ENCODE measurements at places on chromosomes 2 and 18.
A peak's percentile ranks its signal among the peaks of the same experiment; 100 is the strongest.

DNA sequence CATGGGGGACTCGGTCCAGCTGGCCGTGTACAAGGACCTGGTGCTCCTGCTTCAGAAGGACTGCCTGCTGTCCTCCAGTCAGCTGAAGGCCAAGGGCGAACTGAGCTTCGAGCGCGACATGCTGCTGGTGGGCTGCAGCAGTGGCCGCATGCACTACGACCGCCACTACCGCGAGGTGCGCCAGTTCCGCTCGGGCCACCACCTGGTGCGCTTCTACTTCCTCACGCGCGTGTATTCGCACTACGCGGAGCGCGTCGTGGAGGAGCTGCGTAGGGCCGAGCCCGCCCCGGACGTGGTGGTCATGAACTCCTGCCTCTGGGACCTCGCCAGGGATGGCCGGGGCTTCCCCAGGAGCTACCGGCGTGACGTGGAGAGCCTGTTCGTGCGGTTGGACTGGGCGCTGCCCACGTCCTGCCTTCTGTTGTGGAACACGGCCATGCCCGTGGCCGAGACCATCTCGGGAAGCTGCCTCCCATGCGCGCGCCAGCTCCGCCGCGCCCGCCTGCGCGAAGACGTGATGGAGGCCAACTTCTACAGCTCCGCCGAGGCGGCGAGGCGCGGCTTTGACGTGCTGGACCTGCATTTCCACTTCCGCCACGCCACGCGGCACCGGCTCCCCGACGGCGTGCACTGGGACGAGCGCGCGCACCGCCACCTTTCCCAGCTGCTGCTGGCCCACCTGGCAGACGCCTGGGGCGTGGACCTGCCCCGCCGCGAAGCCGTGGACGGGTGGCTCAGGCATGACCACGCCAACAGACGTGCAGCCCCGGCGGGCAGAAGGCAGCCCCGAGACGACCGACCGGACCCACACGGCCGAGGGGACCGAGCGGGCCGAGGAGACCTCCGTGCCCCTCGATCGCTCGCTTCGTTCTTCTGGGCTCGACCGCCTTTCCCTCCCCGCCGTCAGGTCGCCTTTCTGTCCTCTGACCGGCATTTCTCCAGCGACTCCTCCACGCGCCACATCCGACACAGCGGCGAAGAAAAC, 293.9 kb upstream of the ERBB4 start:
- DNase-seq: no peak

DNA sequence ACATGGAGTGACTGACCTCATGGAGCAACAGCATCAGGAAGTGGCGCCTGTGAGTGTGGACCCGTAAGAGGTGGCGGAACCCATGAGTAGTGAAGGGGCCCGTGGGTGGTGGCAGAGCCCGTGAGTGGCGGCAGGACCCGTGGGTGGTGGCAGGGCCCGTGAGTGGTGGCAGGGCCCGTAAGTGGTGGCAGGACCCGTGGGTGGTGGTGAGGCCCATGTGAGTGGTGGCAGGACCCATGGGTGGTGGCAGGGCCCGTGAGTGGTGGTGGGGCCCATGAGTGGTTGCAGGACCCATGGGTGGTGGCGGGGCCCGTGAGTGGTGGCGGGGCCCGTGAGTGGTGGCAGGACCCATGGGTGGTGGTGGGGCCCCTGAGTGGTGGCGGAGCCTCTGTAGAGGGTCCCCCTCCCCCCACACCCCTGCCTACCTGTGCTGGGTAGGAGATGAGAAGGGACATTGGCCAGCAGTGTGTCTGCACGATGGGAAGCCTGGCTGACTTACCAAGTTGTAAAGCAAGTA, 407.7 kb upstream of the SALL3 start:
- no peak for DNase-seq

DNA sequence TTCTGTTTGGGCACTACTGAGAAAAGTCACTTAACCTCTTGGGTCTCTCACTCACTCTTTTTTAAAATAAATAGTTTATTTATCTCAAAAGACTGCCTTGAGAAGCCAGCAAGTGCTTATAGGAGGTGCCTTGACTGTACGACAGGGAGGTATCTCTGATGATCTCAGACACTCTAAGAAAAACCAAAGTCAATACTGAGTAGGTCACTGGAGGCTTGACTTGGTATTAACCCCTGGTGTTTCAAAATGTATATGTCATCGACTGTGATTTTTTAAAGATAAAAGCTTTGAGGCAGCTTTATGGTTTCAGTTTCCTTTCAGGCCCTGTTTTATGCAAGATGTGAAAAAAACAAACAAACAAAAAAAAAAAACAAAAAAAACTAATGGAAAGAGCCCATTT, 33.7 kb downstream of the MREG start:
- peak; percentile 29 for DNase-seq

- DNase-seq: no peak
Measured at GRCh38 chr2:223251656-223252229, 199.8 kb downstream of the KCNE4 start.

- DNase-seq: no peak
Measured at GRCh38 chr18:60411715-60412114, 39.1 kb upstream of the MC4R start.

- peak; percentile 64 for DNase-seq
Measured at GRCh38 chr2:101706819-101707177, 9.3 kb downstream of the MAP4K4 start.

GRCh38 chr2:114714313-114714712, 271.9 kb downstream of the DPP10 start:
- DNase-seq: no peak

DNA sequence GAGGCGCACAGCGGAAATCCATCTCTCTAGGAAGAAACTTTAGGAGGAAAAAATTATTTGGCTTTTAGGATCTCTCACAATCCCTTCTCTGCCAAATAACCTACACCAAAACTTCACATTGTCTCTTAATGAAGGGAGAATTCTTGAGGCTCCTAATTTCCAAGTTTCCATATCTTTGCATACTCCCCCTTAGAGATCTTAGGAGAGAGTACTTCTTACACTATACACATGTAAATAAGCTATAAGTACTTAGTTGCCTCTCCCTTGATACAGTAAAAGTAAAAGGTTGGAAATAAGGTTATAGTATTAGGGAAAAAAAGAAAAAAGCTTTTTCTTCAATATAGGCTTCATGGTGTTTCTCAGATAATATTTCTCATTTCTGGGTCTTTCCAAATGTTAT, 596.7 kb downstream of the SATB2 start:
- no peak for DNase-seq

GRCh38 chr18:30175621-30176225, 866.8 kb downstream of the DSC3 start:
- peak; percentile 28 for DNase-seq

GRCh38 chr2:169507698-169508097, 1.8 kb upstream of the KLHL41 start:
- DNase-seq: peak; percentile 76

- no peak for DNase-seq
Measured at GRCh38 chr2:18401471-18401870, 159.0 kb downstream of the RDH14 start.

GRCh38 chr18:1585881-1586488, 681.3 kb downstream of the ADCYAP1 start:
- peak; percentile 23 for DNase-seq

DNA sequence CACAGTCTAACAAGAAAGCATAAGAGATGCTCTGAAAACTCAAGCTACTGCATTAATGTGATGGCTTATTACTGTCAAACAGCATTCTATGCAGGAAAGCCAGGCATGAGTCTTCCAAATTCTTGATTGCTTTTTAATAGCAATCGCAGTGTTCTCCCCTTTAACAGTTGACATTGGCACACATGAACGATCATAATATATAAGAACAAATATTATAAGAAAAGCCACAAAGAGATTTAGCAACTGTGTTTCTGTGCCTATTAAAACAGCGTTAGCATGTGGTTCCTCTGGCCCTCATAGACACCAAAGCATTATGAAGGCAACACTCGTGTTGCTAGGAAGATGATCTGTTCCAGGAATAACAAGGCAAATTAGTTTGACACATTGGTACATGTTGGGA, 245.0 kb downstream of the ACKR3 start:
- no peak for DNase-seq

DNA sequence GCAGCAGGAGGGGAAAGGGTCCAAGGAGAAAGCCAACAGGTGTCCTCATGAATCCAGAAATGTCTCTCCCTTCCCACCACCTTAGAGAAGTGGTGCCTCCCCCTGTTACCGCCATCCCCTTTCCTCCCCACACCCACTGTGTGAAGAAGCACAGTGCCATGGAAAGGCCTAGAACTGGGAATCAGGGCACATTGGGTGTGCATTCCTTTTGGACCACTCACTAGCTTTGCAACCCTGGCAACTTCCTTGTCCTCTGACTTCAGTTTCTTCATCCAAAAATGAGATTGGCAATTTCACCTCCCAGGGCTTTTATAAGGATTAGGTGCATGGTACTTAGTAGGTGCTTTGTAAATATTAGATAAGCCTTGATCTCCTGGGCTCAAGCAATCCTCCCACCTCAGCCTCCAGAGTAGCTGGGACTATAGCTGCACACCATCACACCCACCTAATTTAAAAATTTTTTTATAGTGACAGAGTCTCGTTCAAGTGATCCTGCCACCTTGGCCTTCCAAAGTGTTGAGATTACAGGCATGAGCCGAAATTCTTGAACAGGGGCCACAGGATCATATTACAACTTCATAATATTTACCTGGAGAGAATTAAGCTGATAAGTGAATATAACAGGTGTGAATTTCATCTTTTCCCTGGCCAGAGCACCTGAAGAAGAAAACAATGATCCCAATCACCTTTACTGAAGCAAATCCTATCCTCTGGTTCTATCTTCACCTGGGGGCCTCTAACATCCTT, 97.9 kb upstream of the TAF1B start:
- no peak for DNase-seq

- peak; percentile 86 for DNase-seq
Measured at GRCh38 chr2:196259507-196260481, 88.4 kb upstream of the STK17B start.

DNA sequence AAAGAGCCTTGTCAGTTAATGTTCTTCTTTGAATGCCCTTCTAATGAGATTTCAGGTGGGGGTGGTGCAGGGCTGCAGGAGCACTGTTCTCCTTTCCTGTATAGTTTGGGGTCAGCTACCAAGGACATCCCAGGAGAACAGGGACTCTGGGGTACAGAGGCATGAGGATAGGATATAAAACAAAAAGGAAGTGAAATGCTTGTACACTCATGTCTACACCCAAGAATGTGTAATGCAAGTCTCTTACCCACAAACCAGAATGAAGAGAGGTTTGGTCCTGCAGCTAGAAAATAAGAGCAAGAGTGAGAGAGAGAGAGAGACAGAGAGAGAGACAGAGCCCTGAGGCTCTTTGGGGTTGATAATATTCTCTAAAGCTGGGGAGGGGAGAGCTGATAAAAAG, 151.8 kb upstream of the KCTD1 start:
- no peak for DNase-seq

GRCh38 chr18:25284281-25284680, 67.7 kb downstream of the ZNF521 start:
- DNase-seq: no peak

DNA sequence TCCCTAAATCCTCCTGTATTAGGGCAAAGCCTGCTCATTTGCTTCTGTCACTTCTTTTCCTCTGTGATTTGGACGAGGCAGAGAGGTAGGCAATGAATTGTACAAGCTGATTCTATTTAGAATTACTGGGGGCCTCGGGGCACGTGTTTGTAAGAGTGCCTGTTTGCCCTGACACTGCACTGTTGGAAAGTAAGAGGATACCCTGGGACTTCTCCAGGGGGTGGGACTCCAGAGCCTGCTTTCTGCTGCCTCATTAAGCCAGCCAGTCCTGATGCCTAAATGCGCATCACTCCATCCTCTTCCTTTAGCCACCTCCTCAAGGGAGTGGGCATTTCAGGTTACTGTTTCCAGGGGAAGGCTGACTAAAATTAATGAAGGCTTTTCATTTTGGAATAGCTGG, 134.3 kb downstream of the TDRD15 start:
- no peak for DNase-seq

DNA sequence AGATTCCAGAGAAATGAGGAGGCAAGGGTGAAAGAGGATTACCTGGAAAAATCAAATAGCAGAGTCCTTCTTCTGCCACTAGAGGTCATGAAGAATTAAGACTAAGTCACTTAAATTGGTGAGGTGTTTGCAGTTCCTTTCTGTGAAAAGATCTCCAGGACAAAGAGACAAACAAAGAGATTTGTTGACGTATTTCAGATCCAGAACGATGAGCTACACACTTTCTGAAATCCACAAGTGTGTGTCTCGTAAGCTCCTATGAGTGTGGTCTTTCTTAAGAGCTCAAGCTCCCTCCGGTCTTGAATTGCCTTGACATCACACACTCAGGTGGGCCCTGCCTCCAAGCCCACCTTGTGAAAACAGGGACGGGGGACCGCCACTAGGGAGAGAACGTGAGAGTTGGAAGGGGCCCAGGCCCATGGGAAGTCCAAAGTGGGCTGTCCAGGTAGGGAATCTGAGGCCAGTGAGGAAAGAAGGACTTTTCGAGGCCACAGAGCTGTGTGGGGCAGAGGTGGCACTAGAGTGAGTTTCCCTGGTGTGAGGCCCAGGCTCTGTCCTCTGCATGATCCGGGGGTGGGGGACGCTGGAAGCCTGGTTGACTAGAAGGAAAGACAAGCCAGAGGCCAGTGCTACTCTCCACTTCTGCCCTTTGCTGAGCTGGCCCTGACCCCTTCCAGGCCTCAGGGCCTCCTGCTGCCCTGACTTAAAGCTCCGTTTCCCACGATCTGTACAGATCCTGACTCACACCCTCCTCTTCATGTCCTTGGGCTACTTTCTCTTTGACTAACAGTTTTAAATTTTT, 168.1 kb upstream of the NCK2 start:
- DNase-seq: peak; percentile 61

- no peak for DNase-seq
Measured at GRCh38 chr2:118292991-118293390, 204.7 kb downstream of the INSIG2 start.

DNA sequence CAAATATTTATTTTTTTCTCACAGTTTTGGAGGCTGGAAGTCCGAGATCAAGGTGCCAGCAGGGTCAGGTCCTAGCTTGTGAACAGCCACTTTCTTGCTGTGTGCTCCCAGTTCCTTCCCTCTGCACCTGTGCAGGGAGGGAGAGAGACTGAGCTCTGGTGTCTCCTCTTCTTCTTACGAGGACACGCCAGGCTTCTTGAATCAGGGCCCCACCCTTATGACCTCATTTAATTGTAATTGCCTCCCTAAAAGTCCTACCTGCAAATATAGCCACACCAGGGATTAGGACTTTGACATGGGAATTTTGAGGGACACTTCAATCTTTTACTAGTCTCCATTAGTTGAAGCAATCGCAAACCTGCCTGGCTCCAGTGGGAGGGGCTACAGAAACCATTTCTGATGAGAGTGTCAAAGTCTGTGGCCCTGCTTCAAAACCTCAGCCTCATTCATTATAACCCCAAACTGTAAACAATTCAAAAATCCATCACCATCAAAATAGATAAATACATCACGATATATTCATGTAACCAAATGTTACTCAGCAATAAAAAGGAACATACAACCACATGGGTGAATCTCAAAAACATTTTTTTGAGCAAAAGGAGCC, 18.2 kb upstream of the SEH1L start:
- no peak for DNase-seq

- DNase-seq: no peak
Measured at GRCh38 chr2:3291750-3292149, 85.9 kb downstream of the EIPR1 start.

DNA sequence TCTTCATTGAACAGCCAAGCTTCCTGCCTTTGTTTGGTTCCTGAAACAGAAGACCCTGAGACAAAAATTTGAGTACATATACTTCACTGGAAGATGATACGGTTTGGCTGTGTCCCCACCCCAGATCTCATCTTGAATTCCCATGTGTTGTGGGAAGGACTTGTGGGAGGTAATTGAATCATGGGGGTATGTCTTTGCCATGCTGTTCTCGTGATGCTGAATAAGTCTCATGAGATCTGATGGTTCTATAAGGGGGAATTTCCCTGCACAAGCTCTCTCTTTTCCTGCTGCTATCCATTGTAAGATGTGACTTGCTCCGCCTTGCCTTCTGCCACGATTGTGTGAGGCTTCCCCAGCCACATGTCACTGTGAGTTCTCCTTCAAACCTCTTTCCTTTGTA, 76.5 kb downstream of the BABAM2 start:
- DNase-seq: no peak
